Ureter (tissue), 1 donor: ENCODE measurements at places on chromosomes 5 and 9. TPM values are rescaled to one million over a fixed set of nuclear protein-coding genes. Genes with fewer than 3 reads are reported as not detected.

Gene MACROH2A1
- total RNA-seq, result 248 TPM

GRCh38 chr5:95238560-95239325 is 46.2 kb downstream of the MCTP1 start:
- no peak for DNase-seq

Gene SGCD
- total RNA-seq, result 2.8 TPM

Gene OGN
- 18.1 TPM for total RNA-seq

DNA sequence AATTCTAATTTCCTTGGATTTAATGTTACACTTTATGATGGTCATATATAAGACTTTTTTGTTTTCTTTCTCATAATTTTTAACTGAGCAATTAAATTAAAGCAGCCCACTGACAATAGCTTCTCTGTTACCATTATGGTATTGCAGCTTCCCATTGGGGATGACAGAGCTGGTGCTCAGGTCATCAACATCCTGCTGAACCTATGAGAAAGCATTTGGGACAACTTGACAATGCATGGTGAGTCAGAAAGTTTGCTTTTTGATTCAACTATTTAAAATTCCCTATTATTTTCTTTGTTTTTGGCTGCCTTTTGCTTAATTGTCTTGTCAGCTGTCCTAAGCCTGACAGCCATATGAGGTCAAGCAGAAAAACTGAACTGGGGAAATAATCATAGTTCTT is 487.4 kb upstream of the RIOK2 start:
- no peak for DNase-seq

- DNase-seq, result no peak
Measured at GRCh38 chr5:32406650-32407049, 37.9 kb downstream of the ZFR start.

DNA sequence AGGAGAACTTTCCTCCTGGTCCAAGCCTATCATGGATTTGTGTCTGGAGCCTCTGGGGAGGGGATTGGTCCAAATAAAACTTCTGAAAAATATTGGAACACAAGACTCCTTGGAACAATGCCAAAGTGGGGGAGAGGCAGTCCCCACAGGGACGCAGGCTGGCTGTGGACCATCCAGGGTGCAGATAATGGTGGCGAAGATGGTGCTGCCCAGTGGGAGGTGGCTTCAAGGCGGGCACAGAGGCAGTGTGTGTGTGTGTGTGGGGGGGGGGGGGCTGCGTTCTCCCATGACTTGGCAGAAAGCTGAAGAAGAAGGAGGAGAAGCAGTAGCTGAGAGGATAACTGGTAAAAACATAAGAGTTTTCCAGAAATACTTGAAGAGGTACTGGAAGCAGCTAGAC is 186.4 kb downstream of the MELK start:
- DNase-seq, result no peak

DNA sequence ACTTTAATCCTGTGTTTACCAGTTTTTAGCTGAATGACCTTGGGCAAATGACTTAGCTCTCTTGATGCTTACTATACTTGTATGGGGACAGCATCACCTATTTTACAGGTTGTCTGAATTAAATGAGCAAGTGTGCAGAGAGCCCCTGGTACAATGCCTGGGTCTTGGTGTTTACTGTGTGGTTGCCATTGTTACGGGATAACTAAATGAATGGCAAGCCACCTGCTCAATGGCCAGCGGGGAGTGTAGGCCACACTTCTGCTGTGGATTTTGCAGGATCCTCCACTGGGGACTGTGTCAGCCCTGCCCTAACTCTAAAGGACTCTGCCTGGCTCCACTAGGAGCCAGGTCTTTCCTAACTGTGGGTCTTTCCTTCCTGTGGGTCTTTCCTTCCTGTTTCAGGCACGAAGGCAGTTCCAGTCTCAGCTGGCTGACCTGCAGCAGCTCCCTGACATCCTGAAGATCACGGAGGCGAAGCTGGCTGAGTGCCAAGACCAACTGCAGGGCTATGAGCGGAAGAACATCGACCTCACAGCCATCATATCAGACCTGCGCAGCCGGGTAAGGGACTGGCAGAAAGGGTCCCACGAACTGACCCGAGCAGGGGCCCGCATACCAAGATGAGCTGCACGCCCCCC is 10.3 kb upstream of the GLE1 start:
- peak; percentile 57 for DNase-seq

GRCh38 chr5:84602371-84602771 is 217.7 kb upstream of the EDIL3 start:
- DNase-seq, result no peak

Gene IFNK
- total RNA-seq, result not detected

DNA sequence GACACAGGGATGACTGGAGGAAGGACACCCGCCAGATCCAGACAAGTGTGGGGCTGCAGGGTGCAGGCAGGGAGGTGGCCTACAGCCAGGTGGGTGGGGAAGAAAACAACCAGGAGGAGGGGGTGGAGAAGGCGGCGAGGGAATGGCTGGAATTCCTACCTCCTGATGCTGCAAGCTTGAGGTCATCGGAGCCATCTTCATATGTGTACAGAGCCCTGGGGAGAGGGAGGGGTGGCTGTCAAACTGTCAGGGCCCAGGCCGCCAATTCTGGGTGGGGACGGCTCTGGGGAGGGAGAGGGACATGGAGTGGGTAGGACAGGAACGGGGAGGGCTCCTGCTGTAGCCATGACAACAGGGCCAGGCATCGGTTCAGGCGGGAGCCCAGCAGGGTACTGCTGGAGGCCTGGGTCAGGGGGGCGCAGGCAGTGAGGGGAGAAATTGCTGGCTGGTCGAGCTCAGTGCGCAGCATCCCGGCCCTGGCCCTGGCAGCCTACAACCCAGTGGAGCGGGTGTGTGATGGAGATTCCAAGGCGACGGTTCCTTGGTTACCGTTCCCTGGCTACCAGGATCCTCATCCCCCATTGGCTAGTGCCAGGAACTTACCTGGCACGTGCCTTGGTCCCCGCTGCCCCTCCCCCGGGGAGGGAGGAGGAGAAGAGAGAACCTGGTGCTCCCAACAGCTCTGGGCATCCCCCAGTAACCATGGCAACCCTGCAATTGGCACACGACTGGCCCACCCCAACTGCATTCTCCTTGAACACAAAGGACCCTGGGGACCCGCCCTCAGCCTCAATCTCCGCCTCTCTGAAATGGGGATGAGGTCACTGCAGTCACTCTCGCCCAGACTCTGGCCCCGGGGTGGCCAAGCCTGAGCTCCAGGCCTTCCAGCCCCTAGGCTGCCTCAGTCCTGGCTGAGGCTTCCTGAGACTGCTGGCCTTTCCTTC is 4.5 kb downstream of the DBN1 start:
- no peak for DNase-seq

Gene PCDHB7
- 2.4 TPM for total RNA-seq

DNA sequence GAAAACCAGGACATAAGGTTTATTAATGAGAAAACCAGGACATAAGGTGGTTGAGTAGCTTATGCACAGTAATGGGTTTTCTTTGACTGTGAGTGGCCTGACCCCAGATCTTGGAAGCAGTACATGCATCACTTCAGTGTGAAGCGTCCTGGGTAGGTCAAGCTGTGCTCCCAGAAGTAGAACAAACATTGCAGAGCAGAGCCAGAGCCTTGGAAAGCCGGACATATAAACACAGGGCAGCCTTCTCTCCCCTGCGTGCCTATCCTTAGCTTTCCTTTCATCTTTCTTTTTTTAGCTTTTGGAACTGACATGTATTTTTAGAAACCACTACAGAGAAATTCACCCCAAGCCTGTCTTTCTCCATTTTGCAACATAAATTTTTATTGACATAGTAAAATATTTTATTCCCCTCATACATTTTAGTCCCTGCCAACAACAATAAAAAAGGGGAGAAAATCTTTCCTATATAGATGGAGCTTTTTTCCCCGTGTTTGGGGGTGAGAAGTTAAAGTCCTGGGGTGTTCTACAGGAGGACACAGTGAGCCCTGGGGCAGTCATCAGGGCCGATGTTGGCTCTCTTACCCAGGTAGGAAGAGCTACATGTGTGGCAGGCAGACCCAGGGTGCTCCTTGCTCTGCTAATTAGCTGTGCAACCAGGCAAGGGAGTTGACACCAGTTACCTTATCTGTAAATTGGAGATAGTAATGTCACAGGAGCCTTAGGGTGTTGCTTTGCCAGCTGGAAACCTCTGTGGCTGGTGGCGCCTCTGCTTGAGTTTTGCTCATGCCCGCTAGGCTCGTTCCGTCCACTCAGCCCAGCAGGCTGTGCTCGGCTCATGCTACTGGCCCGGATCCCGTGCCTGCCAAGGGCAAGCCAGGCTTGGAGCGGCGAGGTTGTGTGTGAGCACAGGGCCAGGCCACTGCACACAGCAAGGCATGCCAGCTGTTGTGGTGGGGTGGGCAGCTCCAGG is 389.6 kb downstream of the KDM4C start:
- DNase-seq, result no peak

DNA sequence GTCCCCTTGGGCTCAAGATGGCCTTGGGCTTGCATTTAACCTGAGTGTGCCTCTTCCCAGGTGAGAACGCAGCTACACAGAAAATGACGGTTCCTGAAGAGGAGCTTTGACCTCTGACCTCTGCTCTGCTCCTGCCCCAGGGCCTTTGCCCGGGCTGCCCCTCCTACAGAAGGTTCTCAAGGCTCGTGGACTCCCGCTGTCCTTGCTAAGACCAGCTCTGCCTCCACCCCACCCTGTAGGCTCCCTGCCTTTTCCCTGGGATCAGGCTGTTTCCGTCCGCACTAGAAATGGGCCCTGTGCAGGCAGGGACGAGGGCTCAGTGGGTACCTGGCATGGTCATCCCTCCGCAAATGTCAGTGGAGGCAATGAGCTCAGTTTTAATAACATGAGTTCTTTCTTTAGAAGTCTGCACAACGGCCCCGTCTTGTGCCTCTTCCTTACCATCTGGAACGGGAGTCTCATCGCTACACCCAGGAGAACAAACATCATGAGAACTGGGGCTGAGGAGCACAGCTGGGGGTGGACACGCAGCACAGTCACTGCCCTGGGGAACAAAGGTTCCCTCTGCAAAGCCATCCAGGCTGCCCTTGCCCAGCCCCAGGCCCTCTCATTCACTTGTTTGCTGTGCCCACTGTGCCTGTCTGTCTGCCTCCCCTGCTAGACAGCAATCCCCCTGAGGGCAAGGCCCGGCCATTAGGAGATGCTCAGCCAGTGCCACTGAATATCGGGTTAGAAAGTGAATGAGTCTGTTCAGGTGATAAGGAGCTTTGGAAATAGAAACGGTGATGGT is 26.7 kb upstream of the LPCAT1 start:
- DNase-seq, result peak; percentile 25

DNA sequence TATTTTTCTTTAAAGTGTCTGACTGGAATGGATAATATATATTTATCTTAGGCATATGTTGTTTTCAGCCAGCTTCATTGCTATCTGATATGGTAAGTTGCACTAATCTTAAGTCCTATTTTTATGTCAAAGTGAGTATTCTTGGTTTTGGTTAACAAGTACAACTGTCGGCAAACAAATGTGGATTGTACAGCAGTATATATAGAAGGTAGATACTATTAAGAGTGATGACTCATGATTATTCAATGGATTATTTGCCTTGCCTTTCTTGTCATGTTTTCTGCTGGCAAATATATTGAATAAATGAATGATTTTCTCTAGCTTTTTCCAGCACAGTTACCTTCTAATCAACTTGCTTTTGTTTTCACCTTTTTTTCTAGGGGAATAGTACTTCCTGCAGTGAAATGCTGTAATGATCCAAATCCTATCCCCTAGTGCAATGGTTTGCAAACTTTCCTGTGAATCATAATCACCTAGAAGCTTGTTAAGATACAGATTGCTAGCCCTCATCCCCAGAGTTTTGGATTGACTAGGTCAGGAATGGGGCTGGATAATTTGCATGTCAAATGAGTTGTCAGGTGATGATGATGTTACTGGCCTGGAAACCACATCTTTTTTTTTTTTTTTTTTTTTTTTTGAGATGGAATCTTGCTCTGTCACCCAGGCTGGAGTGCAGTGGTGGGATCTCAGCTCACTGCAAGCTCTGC is 60.8 kb upstream of the ARRDC3 start:
- no peak for DNase-seq
